Fibroblast of upper back skin (primary cell): ENCODE measurements at places on chromosomes 16 and 17.

DNA sequence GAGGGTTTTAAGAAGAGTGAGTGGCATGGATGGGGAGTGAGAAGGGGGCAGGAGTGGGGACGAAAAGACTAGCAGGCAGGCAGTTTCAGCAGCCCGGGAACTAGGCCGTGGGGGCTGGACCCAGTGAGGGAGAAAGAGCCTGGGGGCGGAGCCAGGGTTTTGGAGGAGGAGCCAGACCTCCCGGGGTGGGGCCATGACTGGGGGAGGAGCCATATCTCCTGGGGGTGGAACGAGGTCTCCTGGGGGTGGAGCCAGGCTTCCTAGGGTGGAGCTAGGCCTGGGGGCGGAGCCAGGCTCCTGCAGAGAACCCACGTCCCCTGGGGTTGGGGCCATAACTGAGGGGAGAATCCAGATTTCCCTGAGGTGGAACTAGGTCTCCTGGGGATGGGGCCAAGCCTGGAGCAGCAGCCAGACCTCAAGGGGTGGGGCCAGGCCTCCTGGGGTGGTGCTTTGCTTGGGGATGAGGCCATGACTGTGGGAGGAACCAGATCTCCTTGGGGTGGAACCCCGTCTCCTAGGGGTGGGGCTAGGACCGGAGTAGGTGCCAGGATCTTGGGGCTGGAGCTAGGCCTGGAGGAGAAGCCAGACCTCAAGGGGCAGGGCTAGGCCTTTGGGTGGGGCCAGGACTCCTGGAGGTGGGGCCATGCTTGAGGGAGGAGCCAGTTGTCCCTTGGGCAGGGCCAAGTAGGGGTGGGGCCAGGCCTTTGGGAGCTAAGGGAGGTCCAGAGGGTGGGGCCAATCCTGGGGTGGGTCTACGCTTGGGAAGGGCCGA, 41.7 kb upstream of the JPH3 start:
- no peak for DNase-seq

DNA sequence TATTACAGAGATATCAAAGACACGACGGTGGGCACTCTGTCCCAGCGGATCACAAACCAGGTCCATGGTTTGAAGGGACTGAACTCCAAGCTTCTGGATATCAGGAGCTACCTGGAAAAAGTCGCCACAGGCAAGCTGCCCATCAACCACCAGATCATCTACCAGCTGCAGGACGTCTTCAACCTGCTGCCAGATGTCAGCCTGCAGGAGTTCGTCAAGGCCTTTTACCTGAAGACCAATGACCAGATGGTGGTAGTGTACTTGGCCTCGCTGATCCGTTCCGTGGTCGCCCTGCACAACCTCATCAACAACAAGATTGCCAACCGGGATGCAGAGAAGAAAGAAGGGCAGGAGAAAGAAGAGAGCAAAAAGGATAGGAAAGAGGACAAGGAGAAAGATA, 8.7 kb downstream of the PSMD7 start:
- no peak for DNase-seq

DNA sequence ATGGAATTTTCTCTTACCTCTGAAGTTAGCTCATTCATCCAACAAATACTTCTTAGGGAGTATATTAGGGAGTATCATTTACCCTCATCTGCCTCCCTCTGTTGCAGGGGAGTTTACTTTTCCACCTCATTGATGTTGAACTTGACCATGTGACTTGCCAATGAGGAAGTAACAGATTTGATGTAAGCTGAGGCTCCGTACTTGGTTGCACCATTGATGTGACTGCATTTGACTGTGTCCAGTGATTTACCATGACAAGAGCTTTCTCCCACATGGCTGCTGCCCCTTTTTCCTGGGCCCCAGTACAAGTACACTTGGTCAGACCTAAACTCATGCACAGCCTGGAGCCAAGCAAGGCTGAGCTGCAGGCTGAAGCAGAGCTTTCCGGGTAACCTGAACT, 81.6 kb upstream of the HS3ST2 start:
- no peak for DNase-seq

DNA sequence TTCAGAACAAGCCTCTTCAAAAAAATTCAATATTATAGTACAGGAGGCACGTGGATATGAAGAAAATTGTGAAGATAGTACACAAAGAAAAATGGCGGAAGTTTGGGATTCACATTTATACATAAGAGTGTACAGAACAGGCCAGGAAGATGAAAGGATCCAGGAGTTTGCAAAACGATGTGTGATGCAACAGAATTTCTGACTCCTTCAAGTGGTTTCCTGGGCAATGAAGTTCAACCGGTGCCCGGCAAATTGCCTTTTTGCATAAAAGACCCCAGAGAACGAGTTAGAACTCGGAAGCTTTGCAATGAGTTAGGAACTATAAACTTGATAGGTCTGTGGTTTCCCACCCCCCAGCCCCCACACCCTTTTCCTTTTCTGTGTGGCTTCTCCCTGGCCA, 189.1 kb downstream of the SALL1 start:
- no peak for DNase-seq

DNA sequence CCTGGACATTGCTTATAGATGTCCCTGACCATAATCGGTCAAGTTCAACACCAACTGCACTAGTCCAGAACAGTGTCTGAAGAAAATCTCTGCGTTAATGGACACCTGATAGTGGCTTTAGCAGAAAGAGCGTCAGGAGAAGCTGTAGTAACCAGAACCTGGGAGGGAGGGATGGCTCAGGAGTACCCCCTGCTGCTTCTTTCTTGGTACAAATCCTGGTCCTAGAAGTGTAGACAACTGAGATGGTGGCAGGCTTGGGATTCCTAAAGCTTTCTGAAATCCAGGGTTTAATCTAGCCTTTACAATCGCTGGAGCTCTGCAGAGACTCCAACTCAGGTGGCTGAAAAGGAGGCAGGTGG, 5.4 kb downstream of the MAP3K14 start:
- DNase-seq: no peak
